ENCODE measurements at places on chromosomes 12 and 14.
A peak's percentile ranks its signal among the peaks of the same experiment; 100 is the strongest.

DNA sequence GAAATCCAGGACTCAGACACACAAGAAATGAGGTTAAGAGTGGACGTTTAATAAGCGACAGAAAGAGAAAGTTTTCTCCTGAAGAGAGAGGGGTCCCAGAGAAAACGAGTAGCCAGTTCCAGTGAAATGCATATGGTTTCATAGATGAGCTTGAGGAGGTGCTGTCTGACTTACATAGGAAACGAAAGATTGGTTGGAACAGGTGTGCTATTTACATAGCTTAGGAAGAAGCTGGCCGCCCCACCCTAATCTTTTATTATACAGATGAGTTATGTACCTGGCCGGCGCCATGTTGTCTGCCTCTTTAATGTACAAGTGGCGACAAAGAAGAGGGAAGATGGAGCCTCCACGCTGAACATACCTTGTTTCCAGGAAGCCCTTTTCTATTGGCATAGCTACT is 223.0 kb downstream of the SLC6A15 start:
- DNase-seq, result no peak

DNA sequence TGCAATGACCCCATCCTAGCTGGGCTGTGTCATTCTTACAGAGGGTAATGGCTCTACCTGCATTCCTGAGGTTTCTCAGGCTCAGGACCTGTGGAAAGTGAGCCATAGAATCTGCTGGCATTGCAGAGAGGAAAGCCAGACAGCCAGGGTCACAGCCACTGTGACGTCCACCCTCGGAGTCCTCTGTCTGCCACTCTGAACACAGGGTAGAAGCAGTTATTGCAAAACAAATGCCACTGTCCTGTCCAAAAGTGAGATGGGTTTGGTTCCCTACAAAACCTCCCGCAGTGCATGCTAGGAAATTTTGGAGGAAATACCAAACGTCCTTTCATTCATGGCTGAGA is 37.8 kb downstream of the TNFAIP2 start:
- no peak for DNase-seq

DNA sequence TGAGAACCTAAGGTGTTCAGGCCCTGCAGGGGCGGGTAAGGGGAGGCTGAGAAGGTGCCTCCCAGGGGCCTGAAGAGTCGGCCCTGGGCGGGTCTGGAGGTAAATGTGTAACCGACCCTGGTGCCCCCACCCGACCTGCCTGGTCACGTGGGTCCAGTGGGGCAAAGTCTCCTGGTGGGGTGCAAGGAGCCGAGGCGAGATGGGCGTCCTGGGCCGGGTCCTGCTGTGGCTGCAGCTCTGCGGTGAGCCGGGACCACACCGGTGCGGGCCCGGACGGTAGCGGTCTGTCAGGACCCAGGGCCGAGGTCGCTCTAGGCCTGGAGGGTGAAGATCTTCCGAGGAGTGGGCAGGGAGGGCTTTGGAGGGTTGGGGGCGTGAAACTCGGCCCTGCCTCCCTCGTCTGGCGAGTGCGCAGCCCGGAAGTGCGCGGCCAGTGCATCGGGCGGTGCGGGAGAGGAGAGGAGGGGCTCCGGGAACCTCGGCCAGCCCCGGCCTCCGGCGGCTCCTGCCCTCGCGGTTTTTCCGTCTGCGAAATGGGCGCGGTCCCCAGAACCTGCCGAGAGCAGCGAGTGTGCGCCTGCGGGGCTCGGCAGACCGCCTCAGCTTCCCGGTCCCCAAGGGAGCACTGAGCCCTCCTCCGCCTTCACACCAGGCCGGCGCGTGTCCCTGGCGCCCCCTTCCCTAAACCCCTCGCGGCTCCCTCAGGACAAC is at the start of gene AMN:
TSS of gene AMN (plus strand) at position 174 of the 711 bp plus-strand sequence. CDS start at position 200, 26 bp downstream.
- no peak for DNase-seq

- DNase-seq, result no peak
Measured at GRCh38 chr12:126424696-126425095, 1359.5 kb downstream of the AACS start.

DNA sequence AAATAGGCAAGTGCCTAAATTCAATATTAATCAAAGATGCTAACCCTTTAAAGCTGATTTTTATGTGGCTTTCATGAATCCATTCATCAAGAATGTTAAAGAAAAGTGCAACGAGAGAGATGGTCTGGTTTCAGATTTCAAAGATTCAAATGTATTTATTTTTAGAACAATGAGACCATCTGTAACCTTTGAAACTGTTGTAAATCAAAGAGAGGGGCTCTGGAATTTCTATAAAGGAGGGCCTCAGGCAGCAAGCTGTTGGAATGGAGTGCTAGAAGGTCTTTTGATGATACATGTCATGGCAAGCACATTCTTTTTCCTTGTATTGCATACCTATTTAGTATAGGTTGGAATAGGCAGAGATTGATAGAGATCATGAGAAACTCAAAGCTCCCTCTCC is 433.0 kb downstream of the LRIG3 start:
- no peak for DNase-seq

DNA sequence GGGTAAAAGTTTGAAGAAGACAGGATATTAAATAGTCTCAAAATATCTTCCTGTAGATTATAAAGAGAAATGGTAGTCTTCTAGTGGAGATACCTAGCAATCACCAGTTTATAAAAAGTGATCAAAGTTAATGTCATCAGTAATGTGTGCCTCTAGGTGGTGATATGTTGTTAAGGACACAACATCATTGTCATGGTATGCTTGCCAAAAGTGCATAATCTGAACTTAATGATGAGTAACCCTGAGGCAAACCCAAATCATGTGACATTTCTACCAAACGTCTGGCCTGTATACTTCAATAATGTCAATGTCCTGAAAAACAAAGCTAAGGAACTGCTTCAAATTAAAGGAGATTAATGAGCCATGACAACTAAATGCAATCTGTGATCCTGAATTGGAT is 214.7 kb downstream of the PHLDA1 start:
- peak; percentile 80 for DNase-seq

GRCh38 chr12:729221-729620 is 23.2 kb upstream of the WNK1 start:
- no peak for DNase-seq

DNA sequence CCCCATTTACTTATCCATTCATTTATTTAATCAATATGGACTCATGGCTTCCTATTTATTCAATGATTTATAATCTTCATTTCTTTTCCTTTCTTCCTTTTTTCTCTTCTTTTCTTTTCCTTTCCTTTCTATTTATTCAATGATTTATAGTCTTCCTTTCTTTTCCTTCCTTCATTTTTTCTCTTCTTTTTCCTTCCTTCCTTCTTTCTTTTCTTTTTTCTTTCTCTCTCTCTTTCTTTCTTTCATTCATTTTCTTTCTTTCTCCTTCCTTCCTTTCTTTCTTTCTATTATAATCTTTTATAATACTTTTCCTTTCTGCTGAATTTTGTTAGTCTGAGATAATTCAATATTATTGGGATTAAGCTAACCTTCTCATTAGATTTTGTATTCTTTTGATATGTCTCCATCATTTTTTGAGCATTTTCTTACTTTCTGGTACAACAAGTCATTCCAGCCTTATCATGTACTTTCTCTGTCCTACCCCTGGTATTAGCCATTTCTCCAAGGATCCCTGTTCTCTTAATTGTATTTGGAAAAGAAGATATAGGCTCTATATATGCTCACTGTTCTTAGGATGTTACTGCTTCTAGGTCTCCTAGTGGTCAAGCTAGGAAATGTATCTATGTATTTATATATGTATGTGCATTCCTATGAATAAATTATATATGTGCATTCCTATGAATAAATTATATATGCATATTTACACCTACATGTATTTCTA is 12.1 kb downstream of the LACRT start:
- no peak for DNase-seq

All from kidney epithelial cell (primary cell).